ENCODE measurements at places on chromosomes 3 and 15.
A peak's percentile ranks its signal among the peaks of the same experiment; 100 is the strongest.

DNA sequence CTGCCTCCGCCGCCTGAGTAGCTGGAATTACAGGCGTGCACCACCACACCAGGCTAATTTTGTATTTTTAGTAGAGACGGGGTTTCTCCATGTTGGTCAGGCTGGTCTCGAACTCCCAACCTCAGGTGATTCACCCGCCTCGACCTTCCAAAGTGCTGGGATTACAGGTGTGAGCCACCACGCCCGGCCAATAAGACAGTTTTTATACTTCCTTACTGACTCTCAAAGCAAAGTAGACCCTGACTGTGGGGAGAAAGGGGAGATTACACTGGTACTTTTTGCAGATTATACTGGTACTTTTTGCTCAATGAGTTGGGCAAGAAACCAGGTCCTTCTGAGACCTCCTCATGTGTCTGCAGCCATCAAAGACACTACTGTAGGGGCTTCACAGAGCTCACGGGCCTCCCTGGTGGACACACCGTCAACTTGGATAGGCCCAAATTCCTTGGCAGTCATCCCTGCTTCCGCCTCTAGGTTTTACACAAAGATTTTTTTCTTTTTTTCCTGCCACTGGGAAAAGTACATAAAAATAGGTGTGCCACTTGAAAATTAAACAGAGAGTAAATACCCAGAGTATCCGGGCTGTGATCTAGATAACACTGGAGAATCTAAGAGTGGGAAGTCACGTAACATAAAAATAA, 143.3 kb upstream of the WNT5A start:
- H3K27ac ChIP-seq: no peak overlapping the region
- no peaks in the 10 kb centered on the region for H3K36me3 ChIP-seq
- no peaks in the 10 kb centered on the region for H3K27me3 ChIP-seq
- peaks cover 26% of the 10 kb centered on the region for H3K4me1 ChIP-seq
- DNase-seq: no peak

GRCh38 chr3:71456156-71456555, 127.4 kb downstream of the FOXP1 start:
- DNase-seq: no peak
- peaks cover 9% of the 10 kb centered on the region for H3K4me1 ChIP-seq
- no peak overlapping the region for H3K27ac ChIP-seq
- no peaks in the 10 kb centered on the region for H3K27me3 ChIP-seq
- peak overlapping the region; percentile 11 for H3K4me3 ChIP-seq
- H3K36me3 ChIP-seq: no peaks in the 10 kb centered on the region

DNA sequence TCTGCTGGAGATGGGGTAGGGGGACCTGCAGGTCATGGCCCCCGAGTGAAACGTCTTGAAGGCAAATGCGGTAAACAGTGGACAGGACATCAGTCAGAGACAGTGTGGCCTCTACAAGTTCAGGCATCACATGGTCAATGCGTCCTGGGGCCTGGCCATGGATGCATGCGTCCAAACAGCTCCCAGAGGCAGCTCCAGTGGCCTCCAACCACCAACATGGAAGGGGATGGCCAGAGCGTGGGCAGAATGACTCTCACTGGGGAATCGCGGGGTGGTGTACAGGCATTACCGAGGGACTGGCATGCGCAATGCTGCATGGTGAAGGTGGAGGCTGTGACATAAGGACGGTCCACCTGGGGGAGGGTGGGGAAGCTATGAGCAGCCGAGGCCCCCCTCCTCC, 35.6 kb upstream of the IQSEC1 start:
- no peak overlapping the region for H3K27ac ChIP-seq
- no peaks in the 10 kb centered on the region for H3K27me3 ChIP-seq
- no peaks in the 10 kb centered on the region for H3K36me3 ChIP-seq
- peaks cover 3% of the 10 kb centered on the region for H3K4me1 ChIP-seq

GRCh38 chr3:10309736-10310135, 11.2 kb downstream of the SEC13 start:
- no peak for DNase-seq
- no peak overlapping the region for H3K27ac ChIP-seq
- peaks cover 49% of the 10 kb centered on the region for H3K36me3 ChIP-seq
- no peaks in the 10 kb centered on the region for H3K27me3 ChIP-seq
- no peaks in the 10 kb centered on the region for H3K4me1 ChIP-seq

GRCh38 chr3:184755315-184755731, 43.5 kb upstream of the MAGEF1 start:
- H3K4me3 ChIP-seq: no peak overlapping the region
- no peak for DNase-seq
- H3K36me3 ChIP-seq: no peaks in the 10 kb centered on the region
- peaks cover 13% of the 10 kb centered on the region for H3K4me1 ChIP-seq

- no peaks in the 10 kb centered on the region for H3K4me1 ChIP-seq
- H3K36me3 ChIP-seq: no peaks in the 10 kb centered on the region
- H3K4me3 ChIP-seq: no peak overlapping the region
- no peaks in the 10 kb centered on the region for H3K27me3 ChIP-seq
- no peak for DNase-seq
Observed at GRCh38 chr3:137297770-137298169, 340.0 kb downstream of the IL20RB start.

DNA sequence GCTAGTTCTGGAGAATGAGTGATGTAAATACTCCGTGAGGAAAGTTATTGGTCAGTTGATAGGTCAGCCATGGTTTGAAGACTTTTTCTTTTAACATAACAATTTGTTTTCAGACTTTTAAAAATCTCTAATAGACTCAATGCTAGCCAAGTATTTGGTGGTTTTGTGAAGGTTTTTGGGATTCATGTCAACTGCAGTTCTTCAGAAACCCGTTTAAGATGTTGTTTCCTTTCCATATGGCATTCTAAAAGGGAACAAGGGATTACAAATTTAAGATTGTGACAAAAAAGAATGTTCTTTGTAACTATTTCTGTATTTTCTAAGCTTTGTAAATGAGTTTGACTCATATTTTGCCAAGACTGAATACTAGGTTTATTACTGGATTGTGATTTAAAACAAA, 281.7 kb upstream of the COL8A1 start:
- H3K4me1 ChIP-seq: no peaks in the 10 kb centered on the region
- no peak for DNase-seq
- no peaks in the 10 kb centered on the region for H3K36me3 ChIP-seq

- no peak overlapping the region for H3K27ac ChIP-seq
- H3K36me3 ChIP-seq: no peaks in the 10 kb centered on the region
- H3K4me3 ChIP-seq: no peak overlapping the region
- no peaks in the 10 kb centered on the region for H3K27me3 ChIP-seq
- DNase-seq: no peak
Observed at GRCh38 chr3:86554383-86554782, 436.6 kb downstream of the VGLL3 start.

DNA sequence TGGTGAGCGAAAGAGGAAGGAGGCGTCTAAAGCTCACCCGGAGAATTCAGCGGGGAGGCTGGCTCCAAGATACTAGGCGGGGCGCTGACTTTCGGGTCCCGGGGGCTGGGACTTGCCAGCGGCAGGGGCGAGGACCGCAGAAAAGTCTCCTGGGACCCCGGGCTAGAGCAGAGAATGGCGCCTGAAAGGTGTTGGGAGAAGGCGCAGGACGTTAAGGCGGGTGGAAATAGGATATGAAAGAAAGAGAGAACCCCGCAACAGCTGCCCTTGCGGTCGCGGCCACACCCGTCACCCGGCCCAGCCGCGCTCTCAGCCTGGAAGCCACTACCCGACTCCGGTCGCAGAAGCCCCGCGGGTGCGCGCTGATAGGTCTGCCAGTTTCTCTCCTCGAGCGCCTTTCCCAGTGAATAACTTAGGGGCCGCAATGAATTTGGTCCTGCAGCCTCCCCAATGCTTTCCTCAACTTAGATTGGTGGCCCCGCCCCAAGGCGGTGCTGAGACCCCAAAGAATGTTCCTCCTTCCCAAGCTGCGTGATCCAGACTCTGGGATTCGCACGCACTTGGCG, 604 bp downstream of the LTK start:
- no peak overlapping the region for H3K27ac ChIP-seq
- H3K4me3 ChIP-seq: peak overlapping the region; percentile 43
- DNase-seq: no peak
- peaks cover 7% of the 10 kb centered on the region for H3K27me3 ChIP-seq

- no peak overlapping the region for H3K4me3 ChIP-seq
- peak overlapping the region; percentile 89 for H3K27ac ChIP-seq
- H3K4me1 ChIP-seq: peaks cover 93% of the 10 kb centered on the region
- DNase-seq: no peak
Observed at GRCh38 chr3:5021116-5022092, 42.2 kb downstream of the BHLHE40 start.

- H3K27me3 ChIP-seq: peaks cover 14% of the 10 kb centered on the region
- no peaks in the 10 kb centered on the region for H3K36me3 ChIP-seq
- no peak for DNase-seq
- peak overlapping the region; percentile 42 for H3K27ac ChIP-seq
- H3K4me1 ChIP-seq: peaks cover 10% of the 10 kb centered on the region
- no peak overlapping the region for H3K4me3 ChIP-seq
Observed at GRCh38 chr15:48602358-48603122, 43.0 kb downstream of the FBN1 start.

DNA sequence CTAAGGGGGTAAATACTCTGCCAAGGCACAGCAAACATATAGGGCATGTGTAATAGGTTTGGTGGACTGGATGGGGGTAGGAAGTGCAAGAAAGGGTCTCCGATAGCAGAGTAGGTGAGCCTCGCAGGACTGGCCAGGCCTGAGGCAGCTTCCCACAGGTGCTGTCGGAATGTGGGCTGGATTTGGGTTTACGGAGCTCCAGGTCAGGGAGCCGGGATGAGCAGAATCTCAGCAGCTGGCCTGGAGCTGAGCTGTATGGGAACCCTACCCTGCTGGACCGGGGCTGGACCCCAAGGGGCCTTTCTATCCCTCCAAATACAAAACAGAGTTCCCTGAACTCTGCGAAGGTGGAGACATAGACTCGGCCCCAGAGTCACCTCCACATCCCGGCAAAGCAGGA, 15.0 kb downstream of the KLF15 start:
- no peak overlapping the region for H3K4me3 ChIP-seq
- no peak overlapping the region for H3K27ac ChIP-seq
- H3K27me3 ChIP-seq: peaks cover 7% of the 10 kb centered on the region
- H3K4me1 ChIP-seq: peaks cover 7% of the 10 kb centered on the region
- no peaks in the 10 kb centered on the region for H3K36me3 ChIP-seq
- no peak for DNase-seq

- H3K4me3 ChIP-seq: no peak overlapping the region
- H3K27ac ChIP-seq: no peak overlapping the region
- DNase-seq: no peak
- H3K36me3 ChIP-seq: no peaks in the 10 kb centered on the region
- H3K4me1 ChIP-seq: no peaks in the 10 kb centered on the region
Observed at GRCh38 chr3:143226678-143227291, 107.2 kb downstream of the CHST2 start.

GRCh38 chr3:145752576-145752975, 408.4 kb downstream of the PLOD2 start:
- H3K36me3 ChIP-seq: no peaks in the 10 kb centered on the region
- no peak overlapping the region for H3K4me3 ChIP-seq
- DNase-seq: no peak
- H3K4me1 ChIP-seq: no peaks in the 10 kb centered on the region
- no peak overlapping the region for H3K27ac ChIP-seq

DNA sequence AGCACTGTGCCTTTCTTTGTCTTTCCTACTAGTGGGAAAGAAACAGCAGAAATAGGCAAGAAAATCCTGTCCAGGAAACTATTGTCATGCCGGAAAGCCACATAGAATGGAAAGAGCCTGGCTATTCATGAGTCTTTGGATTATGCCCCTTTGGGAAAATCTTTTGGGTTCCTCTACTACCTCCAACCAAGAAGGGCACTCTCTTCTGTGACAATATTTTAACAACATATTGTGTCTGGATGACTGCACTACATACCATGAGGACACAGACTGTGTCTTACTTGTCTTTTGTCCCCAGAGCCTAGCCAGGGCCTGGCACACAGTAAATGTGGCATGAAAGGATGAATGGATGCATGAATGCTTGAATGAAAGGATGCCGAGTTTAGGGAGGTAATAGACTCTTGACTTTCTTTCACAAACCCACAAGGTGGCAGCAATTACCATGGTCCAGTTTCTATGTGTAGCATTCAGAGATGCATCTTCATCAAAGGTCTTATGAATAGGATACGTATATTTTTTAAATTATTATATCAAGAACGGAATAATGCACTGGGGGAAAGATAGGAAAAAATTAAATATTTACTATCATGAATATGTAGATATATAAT, 30.3 kb downstream of the ARL14 start:
- H3K4me1 ChIP-seq: no peaks in the 10 kb centered on the region
- H3K36me3 ChIP-seq: no peaks in the 10 kb centered on the region
- no peak overlapping the region for H3K27ac ChIP-seq

- no peak overlapping the region for H3K4me3 ChIP-seq
- no peak for DNase-seq
- no peaks in the 10 kb centered on the region for H3K27me3 ChIP-seq
- no peak overlapping the region for H3K27ac ChIP-seq
- peaks cover 16% of the 10 kb centered on the region for H3K4me1 ChIP-seq
Observed at GRCh38 chr15:43376017-43376705, 5.3 kb downstream of the TUBGCP4 start.

- H3K36me3 ChIP-seq: no peaks in the 10 kb centered on the region
- DNase-seq: no peak
- no peak overlapping the region for H3K4me3 ChIP-seq
- H3K27me3 ChIP-seq: no peaks in the 10 kb centered on the region
Observed at GRCh38 chr3:51269466-51269865, 115.6 kb upstream of the MANF start.

DNA sequence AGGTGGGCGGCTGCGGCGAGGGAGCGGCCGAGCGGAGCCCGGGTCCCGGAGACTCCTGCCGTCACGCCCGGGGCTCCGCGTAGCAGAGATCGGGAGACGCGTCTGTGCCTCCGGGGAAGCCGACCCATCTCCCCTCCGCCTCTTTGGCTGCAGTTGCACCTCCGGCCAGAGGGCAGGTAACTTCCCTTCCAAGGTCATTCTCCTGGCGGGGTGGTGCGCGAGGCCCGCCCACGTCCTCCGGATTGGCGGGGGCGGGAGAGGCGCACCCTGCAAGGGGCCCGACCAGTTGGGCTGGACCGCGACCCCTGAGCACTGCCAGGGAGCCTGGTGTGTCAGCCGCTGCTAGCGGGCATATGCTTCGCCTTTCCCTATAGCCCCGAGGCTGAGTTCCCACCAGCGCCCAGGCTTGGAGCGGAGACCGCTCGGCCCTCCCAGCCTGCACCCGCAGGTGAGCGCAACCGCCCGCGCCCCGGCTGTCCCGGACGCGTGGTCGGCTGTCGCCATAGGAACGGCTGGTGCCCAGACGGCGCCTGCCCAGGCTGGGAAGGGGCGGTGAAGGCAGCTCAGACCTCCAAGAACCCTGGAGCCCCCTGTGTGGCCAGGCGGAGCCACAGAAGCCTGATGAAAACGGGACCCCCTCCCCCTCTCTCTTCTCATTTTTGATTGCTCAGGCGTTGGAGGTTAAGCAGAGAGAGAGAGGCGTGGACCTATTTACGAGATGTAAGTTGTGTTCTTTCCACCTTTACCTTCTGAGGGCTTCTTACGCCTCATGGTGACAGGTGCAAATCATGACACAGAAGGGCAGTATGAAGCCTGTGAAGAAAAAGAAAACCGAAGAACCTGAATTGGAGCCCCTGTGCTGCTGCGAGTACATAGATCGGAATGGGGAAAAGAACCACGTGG, 453 bp downstream of the ZDHHC23 start:
- H3K36me3 ChIP-seq: peaks cover 10% of the 10 kb centered on the region
- peak overlapping the region; percentile 78 for H3K27ac ChIP-seq

DNA sequence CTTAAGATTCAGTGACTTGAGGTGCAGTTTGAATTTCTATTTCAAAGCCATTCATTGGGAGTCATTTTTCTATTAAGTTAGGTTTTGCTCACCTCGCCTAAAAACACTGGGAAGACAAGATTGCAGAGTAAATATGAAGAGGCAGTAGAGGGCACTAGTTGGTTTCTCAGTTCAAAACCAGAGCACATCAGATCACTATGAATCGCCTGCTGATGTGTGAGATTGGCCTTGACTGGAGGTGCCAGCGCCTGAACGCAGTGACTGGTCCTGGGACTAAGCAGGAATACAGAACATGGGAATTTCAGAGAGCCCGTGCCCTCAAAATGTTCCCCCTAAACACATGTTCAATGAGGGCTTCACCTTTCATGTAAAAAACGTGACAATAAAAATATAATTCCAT, 229.0 kb downstream of the ITPR1 start:
- H3K27me3 ChIP-seq: no peaks in the 10 kb centered on the region
- H3K36me3 ChIP-seq: no peaks in the 10 kb centered on the region
- H3K4me3 ChIP-seq: no peak overlapping the region

All from esophagus squamous epithelium (tissue), 5 donors.